ENCODE measurements at places on chromosomes 7 and 10.

- no peak for DNase-seq
Observed at GRCh38 chr7:27560706-27561235, 101.9 kb downstream of the HIBADH start.

GRCh38 chr10:124739986-124740368, 4.2 kb downstream of the FAM53B start:
- no peak for DNase-seq

DNA sequence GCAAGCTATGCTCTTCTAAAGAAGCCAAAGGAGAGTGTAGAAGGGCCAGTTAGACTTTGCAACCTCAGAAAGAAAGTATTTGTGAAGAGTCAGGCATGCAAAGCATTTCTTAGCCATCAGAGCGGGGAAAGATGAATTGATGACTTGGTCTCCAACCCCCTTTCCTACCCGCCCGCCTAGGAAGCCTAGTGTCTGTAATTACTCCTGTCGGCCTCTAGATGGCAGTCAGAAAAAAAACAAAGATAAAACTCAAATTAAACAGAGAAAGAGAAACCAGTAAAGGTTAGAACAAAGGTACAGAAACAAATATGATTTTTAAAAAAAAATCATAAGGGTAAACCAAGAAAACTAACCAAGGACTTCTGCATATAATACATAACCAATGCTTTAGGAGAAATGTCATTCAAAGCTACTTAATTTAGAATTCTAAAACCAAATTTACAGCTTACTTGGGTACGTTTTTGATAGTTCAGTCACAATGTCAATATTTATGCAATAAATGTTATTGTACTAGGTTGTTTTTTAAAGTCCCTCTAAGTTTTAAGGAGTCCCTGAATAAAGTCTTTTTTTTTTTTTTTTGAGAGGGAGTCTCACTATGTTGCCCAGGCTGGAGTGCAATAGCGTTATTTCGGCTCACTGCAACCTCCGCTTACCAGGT, 97.6 kb downstream of the LYZL1 start:
- DNase-seq: peak; percentile 42

GRCh38 chr7:73887762-73888161, 26.8 kb downstream of the TMEM270 start:
- no peak for DNase-seq

DNA sequence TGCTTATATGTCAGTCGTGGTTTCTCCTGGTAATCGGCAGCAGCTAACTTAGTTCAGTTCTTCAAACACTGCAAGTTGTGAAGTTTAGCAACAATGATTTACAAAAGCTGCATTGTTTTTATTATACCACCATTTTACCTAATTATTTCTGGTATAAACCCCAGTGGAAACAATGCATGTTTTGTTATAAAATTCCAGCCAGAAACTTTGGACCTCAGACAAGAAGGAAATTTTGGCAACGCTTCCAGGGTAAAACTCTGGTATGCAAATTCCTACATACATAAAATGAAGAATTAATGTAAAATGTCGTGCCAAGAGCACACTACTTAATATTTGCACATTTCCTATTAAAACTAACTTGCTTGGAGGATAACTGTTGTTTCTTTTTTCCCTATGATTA, 277.4 kb upstream of the LYZL1 start:
- no peak for DNase-seq

DNA sequence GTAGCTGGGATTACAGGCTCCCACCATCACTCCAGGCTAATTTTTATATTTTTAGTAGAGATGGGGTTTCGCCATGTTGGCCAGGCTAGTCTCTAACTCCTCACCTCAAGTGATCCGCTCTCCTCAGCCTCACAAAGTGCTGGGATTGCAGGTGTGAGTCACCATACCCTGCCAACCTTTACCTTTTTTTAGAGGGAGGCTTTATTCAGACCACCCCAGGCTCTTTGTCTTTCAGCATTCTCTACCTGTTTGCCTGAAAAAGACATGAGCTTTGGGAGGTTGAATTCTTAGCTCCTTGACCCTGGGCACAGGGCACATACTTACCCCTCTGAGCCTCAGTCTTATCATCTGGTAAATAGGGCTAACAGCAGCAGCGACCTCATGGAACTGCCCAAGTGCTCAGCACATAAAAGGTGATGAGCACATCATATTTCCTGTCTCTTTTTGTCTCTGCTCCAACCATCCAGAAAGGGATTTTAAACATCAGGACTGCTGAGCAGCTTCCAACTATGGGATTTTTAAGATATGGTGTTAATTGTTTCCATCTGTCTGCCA, 17.0 kb downstream of the FRMPD2 start:
- no peak for DNase-seq

- no peak for DNase-seq
Observed at GRCh38 chr10:70367195-70367796, 15.1 kb downstream of the LRRC20 start.

DNA sequence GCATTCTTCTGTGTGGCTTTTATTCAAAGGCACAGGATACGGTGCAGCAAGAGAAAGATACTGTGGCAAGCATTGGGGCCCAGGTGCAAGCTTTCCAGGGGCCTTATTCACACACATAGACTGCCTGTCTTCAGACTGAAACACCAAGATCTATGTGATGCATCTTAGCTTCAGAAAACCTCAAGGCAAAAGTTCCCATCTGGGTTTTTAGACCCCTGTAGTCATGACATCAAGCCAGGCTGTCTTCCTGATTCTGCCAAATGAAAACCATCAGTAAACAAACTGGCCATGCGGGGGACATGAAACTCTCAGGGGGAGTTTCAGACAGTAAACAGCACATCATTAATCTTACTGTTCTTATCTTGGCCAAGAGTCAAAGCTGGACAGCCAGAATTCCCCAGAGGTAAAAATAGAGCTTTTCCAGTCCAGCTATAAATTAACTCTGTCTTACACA, 9.8 kb downstream of the AGBL3 start:
- no peak for DNase-seq

DNA sequence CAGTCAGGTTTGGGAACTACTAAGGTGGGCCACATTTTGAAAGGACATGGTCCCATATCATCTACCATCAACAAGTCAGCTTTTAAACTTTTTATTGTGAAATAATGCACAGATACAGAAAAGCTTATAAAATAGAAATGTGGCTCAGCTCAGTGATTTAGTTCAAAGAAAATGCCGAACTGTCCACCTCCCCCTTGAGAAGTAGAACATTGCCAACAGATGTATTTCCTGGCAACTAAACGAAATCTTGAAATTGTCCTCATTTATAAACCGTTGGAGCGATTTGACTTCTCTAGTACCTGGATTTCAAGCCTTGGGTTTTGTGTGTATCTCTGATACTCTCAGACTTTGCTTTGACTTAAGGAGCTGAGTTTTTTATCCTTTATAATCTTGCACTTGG, 32.7 kb upstream of the SMNDC1 start:
- no peak for DNase-seq

DNA sequence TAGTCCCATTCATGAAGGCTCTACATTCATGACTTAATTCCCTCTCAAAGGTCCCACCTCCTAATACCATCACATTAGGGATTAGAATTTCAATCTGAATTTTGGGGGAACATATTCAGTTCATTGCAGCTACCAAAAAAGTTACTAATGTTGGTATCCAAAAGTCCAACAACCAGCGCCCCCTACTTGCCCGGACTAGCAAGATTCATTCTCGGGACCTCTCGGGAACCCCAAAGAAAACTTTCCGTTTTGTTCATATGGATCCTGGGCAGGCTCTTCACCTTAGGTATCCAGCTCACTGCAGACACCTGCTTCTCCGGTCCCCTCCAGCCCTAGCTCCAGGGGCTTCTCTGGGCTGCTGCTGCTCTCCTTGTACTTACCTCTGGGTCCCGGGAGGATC, 8.9 kb upstream of the GRK5 start:
- no peak for DNase-seq

DNA sequence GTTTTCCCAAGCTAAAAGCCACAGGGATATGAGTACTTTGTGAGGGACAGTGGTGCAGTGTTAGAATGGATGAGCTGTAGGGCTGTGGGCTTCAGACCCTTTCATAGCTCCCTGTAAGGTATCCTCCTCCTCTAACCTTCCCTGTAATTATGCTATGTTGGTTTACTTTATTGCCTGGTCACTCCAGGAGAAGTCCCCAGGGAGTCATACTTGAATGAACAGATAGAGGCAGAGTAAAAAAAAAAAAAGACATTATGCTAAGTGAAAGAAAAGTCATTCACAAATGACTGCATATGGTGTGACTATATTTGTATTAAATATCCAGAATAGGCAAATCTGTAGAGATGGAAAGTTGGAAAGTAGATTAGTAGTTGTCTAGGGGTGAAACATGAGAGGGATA, 434.4 kb downstream of the AUTS2 start:
- DNase-seq: no peak

- no peak for DNase-seq
Observed at GRCh38 chr10:84177541-84178141, 4.0 kb downstream of the GPR15LG start.

GRCh38 chr10:75403144-75403938, 1.8 kb upstream of the ZNF503 start:
- DNase-seq: peak; percentile 15

GRCh38 chr10:120012566-120012965, 120.0 kb downstream of the SEC23IP start:
- DNase-seq: no peak

GRCh38 chr10:129645487-129645886, 178.4 kb downstream of the MGMT start:
- no peak for DNase-seq

DNA sequence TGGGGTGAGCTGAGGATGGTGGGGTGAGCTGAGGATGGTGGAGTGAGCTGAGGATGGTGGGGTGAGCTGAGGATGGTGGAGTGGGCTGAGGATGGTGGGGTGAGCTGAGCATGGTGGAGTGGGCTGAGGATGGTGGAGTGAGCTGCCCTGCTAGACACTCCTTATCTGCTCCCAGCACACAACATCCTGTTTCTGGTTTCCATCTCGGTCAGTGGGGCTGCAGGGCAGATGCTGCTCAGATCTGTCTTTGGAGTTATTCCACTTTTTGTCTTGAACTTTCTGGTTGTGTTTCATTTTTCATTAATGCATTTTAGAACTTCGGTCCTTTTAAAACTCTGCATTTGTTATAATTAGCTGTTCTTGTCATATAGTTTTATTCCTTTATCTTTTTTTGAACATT, 67.9 kb upstream of the ANTXRL start:
- no peak for DNase-seq

- no peak for DNase-seq
Observed at GRCh38 chr10:127262606-127263005, 66.2 kb upstream of the INSYN2A start.

GRCh38 chr10:96667401-96667800, 52.9 kb downstream of the PIK3AP1 start:
- DNase-seq: no peak

GRCh38 chr10:99850021-99850766, 67.8 kb downstream of the ABCC2 start:
- DNase-seq: no peak

- DNase-seq: no peak
Observed at GRCh38 chr7:9981742-9982349, 991.8 kb upstream of the PHF14 start.

DNA sequence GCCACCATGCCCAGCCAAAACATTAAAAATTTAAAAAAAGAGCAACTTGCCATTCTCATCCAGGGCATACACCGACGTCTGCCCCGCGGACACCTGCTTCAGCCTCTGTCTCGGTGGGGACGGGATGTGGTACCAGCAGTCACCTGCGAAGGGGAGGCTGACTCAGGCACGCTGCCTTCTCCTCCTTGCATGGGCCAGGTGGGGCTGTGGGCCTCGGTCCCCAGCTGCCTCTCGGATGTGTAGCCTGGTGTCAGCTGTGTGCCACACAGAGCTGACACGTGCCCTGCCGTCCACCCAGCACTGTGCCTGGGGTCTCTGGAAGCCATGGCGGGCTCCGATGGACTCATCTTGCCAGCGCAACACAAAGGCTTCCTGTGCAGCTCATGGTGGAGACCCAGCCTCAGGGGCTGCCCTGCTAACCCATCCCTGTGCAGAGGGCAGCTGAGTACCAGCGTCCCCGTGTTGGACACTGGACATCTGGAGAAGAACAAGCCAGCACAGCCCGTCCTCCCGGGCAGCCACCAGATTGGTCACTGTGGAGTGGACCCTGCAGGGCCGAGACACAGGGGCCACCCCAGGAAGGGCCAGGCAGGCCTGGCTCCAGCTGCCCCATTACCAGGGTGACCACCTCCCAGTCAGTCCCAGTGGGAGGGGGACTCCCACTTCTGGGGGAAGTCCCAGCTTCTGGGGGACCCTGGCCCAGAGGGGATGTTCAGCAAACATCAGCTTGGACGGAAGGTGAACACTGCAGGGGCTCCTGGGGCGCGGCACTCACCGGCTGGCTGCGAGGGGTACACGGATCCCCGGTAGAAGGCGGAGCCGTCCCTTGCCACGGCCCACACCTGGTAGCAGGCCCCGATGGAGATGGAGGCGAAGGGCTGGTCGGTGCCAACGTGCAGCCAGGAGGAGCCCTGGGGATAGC, 10.6 kb downstream of the BHLHA15 start:
- DNase-seq: no peak

DNA sequence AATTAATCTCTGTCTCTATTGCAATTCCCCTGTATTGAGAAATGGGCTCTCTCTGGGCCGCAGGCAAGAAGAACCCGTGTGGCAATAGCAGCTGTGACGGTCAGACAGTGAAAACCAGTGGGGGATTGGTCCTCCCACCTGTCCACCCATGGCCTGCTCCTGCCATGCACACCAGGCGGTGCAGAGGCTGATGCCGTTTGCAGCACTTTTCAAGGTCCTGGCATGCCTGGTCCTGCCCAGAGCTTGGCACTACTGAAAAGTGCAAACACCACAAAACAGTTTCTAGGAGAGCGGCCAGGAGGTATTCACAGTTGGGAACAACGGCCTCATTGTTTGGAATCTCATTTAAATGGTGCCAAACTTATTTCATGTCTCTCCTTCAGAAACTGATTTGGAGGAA, 41.5 kb downstream of the PSPH start:
- DNase-seq: no peak

DNA sequence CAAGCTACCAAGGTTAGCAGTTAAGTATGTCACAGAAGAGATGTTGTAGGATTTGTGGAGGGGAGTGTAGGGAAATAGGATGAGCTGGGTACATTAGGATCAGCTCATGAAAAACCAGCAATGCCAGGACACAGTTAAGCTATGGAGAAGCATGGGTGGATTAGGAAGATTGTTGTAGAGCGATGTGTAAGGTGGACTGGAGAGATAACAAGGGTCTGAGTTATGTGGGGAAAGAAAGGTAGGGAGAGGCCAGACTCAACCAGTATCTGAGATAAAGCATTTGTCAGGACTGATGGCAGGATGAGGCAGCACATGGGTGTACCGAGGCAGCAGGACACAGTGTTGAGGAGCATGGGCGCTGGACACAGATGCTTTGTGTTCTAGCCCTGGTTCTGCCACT, 85.4 kb upstream of the PRR15 start:
- DNase-seq: no peak

- DNase-seq: peak; percentile 61
Observed at GRCh38 chr7:106542550-106543220, 118.3 kb downstream of the CCDC71L start.

GRCh38 chr7:129882531-129882930, 70.2 kb downstream of the UBE2H start:
- DNase-seq: peak; percentile 6

All from kidney capillary endothelial cell (primary cell).